ENCODE measurements at places on chromosomes 12 and 14.

DNA sequence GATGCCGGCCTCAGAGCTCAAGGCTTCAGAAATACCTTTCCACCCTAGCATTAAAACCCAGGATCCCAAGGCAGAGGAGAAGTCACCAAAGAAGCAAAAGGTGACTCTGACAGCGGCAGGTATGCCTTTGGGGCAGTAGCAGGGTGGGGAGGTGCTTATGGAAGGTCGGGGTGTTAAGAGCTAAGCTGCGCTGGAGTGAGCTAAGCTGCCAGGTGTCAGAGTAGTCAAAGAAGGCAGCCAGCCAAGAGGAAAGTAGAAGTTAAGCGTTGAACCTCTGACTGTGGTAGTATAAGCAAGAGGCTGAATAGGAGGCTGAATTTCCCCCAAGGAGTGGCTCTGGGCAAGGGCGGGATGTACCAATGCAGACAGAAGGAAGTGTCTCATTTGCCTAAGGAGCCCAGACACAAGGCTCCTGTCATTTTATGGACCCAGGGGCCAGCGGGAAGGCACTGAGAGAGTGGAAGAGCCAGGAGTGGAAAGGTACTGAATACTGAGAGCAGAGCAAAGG lies 29.2 kb downstream of the DYRK4 start:
- DNase-seq = no peak

- no peak for DNase-seq
These were observed 14.9 kb downstream of the RERG start for GRCh38 chr12:15206338-15206737.

DNA sequence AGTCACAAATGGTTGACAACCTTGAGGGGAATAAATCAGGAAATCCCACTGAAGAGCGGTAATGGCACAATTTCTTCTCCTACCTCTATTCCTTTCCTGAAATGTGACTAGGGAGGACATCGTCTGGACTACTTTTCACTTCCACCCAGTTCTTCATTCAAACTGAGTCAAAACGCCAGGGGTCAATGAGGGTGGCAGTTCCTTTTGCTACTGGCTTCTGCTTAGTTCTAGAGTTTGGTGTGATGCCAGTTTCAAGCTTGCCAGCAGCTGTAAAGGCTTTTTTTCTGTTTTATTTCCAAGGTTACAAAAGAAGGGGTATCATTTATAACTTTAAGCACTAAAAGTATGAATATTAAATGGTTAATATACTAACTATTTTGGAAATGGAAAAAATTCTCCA lies 286.5 kb downstream of the SOX5 start:
- no peak for DNase-seq

- no peak for DNase-seq
These were observed 26.0 kb downstream of the ZFHX2 start for GRCh38 chr14:23525611-23526010.

DNA sequence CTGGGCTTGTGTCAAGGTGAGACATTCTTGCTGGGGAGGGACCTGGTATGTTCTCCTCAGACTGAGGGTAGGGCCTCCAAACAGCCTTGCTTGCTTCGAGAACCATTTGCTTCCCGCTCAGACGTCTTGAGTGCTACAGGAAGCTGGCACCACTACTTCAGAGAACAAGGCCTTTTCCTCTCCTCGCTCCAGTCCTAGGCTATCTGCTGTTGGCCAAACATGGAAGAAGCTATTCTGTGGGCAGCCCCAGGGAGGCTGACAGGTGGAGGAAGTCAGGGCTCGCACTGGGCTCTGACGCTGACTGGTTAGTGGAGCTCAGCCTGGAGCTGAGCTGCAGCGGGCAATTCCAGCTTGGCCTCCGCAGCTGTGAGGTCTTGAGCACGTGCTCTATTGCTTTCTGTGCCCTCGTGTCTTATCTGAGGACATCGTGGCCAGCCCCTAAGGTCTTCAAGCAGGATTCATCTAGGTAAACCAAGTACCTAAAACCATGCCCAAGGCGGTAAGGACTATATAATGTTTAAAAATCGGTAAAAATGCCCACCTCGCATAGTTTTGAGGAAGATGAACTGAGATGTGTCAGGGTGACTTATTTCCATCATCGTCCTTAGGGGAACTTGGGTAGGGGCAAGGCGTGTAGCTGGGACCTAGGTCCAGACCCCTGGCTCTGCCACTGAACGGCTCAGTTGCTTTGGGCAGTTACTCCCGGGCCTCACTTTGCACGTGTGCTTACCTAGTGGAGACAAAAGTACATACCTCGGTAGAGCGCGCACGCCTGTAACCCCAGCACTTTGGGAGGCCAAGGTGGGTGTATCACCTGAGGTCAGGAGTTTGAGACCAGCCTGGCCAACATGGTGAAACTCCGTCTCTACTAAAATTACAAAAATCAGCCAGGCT lies 4.3 kb downstream of the GAPDH start:
- DNase-seq = no peak

- no peak for DNase-seq
These were observed 18.0 kb downstream of the TRAF3 start for GRCh38 chr14:102795060-102795925.

GRCh38 chr12:123134271-123134671 lies 16.6 kb downstream of the PITPNM2 start:
- DNase-seq = no peak

GRCh38 chr12:65125975-65126374 lies 4.9 kb upstream of the WIF1 start:
- no peak for DNase-seq

- DNase-seq = no peak
These were observed 3.4 kb downstream of the RHOF start for GRCh38 chr12:121789800-121790728.

DNA sequence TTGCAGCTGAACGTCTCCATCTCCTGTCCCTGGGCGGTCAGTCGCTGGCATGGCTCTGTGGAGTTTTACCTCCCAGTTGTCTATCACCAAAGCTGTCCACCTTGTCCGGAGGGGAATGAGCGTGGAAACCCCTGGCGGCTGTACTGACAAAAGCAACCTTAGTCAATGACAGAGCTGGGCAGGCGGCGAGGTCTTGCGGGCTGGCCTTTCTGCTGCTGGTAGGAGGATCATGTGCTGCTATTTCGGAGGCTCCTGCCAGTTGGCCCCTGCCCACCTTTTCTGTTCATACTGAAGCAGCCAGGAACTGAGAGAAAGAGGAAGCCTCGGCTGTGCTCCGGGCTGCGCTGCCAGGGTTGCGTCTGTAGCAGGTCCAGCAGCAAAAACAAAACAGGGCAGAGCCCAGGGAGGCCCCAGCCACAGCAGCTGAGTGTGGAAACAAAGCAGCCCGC lies 57.7 kb downstream of the HMGA2 start:
- DNase-seq = peak; percentile 80

- DNase-seq = no peak
These were observed 5.1 kb downstream of the CLMN start for GRCh38 chr14:95314609-95315008.

- DNase-seq = peak; percentile 93
These were observed 4.7 kb upstream of the GPR84 start for GRCh38 chr12:54368709-54369596.

- no peak for DNase-seq
These were observed 42.0 kb upstream of the TSPAN9 start for GRCh38 chr12:3035171-3035570.

- DNase-seq = no peak
These were observed 24.9 kb upstream of the TMED2 start for GRCh38 chr12:123559468-123559867.

DNA sequence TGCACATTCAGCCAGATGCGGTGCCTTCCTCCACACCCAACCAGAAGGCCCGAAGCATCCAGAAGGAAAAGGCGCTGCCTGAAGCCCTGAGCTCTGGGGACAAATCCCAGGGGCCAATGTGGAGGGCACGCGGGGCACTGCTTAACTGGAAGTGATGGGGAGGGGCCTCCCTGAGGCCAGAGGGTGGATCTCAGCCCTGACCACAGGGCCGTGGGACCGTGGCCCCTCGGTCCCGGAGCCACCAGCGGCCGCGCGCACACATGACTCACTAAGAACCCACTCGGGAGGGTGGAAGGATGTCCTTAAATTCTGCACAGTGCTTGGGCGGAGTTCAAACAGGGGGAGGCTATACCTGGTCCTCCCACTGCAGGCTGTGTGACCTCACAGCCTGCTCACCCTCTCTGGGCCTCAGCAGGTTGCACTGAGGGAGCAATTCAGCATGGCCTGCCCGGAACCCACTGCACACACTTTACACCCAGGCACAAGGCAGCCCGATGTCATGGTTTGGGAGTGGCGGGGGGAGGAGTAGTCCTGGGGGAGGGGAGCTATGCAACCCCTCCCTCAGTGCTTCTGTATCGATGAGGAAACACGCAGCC lies 89.5 kb downstream of the RFLNA start:
- no peak for DNase-seq

DNA sequence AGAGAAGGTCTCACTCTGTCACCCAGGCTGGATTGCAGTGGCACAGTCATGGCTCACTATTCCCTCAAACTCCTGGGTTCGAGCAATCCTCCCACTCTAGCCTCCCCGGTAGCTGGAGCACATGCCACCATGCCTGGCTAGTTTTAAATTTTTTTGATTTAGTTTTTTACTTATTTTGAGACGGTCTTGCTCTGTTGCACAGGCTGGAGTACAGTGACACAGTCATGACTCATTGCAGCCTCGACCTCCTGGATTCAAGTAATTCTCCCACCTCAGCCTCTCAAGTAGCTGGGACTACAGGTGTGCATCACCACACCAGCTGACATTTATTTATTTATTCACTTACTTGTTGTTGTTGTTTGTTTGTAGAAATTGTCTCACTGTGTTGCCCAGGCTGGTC lies 22.2 kb upstream of the DIP2B start:
- DNase-seq = no peak

DNA sequence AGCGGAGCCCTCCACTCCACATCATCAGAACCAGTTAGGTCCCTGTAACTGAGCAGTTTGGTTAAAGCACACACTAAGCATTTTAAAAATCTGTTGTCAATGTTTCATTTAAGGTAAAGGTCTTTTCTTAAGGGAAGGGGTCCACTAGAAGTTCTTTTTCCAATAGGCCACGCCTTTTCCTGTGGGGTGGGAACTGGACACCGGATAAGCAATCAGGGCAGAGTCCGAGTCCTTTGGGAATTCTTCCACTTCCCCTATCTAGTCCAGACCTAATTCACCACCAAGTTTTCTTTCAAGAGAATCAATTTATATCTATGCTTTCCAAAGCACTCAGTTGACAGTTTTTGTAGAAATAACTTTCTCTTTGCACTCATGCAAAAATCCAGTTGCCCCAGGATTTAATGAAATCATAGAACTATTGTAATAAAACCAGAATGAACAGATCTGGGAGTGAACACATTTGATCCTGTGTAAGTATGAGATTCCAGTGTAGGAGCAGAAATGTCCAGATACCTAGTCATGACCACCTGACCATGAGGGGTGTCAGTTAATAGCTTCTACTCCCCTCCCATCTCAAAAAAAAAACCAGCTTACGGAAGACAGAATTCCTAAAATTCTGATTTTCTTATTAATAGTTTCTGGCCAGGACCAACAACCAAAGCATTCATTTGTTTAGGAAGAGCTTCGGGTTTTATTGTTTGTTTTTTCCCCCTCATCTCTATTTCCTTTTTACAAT lies 11.7 kb downstream of the VPS37B start:
- no peak for DNase-seq

DNA sequence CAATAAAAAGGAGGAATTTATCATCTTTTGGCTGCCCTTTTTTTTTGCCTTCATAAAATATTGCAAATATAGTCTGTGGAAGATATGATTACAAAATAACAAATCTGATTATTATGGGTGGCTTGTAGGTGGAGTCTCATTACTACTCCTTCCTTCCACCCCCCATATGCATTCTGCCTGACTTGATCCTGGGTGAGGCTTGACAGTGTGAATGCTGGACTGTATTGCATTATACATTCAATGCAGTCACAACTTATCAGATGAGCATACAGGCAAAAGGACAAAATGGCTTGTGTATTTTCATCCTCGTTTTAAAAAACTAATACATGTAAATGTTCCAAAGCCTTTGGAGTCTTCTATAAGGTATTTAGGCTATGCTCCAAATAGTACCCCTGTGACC lies 186.3 kb downstream of the ANO4 start:
- DNase-seq = no peak

GRCh38 chr12:88142610-88142991 lies 494 bp downstream of the TMTC3 start:
- DNase-seq = peak; percentile 44

GRCh38 chr12:75900226-75900625 lies 131.3 kb downstream of the PHLDA1 start:
- no peak for DNase-seq

GRCh38 chr14:90698379-90698869 lies 117.8 kb downstream of the TTC7B start:
- DNase-seq = peak; percentile 23

GRCh38 chr14:78593949-78594348 lies 423.8 kb downstream of the NRXN3 start:
- DNase-seq = no peak

GRCh38 chr12:11893998-11894397 lies 176.7 kb upstream of the BCL2L14 start:
- DNase-seq = no peak

DNA sequence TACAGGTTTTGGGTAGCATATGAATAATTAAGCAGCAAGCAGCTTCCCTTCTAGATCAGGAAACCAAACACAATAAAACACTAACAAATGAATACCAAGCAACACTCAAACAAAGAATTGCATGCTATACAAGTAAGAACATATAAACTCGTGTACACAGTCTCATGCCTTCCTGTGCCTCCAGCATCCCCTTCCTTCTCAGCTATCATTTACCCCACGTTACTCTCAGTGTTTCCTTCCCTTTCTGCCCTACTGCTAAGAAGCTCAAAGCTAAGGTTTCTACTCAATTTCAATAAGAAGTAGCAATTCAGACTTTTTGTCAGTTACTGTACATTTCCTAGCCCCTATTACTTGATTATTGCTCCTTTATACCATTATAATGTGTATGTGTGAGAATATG lies 81.0 kb downstream of the DUSP16 start:
- DNase-seq = no peak

DNA sequence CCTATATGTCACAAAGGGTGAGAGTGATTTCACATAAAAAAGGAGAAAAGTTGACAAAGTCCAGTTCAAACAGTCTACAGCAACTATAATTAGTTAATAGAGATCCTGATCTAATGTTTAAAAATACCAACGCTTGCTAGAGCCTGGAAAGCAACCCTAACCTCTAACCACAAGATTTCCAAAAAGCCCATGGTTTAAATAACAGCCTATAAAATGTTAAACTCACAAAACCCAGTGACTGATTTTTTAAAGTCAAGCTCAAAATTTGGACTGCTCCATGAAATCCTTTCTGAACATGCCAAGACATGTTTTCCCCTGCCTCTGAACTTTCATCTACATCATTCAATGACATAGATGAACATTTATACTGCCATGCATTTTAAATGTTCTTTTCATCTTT lies 81.6 kb downstream of the PLEKHG7 start:
- no peak for DNase-seq

Measured in pancreas (tissue), 10 donors.